ENCODE measurements at places on chromosomes 7 and 10. TPM values are rescaled to one million over a fixed set of nuclear protein-coding genes. Genes with fewer than 3 reads are reported as not detected.

WDR86 gene
- total RNA-seq: not detected

DNA sequence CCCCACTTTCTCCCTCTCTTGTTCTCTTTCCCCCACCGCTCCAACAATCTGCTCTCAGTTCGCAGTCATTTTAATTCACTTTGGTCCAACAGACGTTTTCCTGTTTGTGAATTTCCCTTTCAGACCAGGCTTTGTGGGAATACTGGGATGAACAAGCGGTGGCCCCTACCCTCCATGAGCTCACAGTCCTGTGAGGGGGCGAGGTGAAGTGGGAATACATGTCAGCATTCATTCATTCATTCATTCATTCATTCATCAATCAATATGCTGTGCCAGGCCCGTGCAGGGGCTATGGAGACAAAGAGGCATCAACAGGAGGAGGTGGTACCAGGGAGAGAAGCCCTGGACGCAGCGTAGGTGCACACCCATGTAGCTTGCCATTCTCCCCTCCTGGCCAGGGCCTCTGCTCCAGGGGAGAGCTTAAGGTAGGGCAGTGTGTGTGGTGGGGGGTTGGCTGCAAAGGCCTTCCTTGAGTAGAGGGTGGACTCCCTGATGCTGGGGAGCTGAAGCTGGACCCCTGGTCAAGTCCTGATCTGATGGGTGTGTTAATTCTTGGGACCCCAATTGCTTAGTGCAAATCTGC is 16.1 kb downstream of the PRF1 start:
- peak; percentile 68 for DNase-seq

FBXO24 gene
- total RNA-seq: 0.40 TPM

DNA sequence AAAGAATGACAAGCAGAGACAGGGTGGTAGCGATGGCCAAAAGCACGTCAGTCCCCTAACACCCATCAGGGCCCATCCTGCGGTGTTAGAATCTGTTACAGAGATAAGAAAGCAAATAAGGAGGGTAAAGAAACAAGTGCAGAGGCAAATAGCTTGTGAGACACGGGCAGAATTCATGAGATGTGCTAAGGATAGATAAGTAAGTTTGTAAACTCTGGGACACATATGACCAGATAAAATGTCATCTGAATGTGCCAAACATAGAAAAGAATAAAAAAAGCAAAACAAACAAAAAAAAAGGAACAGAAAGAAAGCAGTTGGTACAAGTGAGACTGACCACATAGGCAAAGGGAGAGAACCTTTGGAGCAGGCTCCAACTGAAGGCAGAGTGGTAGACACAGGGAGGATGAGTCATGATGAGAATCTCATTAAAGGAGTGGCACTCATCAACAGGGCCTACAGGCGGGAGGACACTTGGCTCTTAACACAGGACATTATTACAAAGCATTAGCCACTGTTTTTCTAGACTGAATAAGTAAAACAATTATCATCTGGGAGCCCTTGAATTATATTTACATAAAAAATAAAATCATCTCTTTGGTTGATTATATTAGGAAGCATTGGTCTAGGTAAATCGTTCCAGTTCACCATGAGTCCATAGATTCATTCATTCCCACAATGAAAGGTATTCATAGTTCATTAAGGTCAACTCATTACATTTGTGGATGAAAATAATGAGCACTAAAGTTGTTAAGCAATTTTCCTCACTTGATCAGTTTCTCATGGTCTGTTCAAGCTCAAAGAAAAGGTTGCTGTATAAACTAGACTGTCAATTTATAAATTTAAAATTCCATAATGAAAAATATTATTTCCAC is 21.5 kb upstream of the EPHB6 start:
- no peak for DNase-seq

NPSR1 gene
- total RNA-seq: not detected

DNA sequence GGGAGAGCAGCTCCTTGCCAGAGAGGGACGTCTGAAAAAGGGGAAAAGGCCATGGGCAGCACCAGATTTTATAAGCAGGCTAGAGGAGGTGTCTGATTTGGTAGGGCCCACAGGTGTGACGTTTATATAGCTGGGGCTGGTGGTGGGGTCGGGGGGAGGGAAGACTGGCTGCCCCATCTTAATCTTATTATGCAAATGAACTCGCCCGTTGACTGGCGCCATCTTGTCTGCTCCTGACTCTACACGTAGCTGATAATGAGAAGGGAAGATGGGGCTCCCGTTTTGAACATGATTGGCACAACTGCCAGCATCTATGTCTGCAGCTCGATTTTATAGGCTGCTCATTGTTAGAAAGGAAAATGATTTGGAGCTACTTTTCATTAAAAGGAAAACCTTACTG is 28.6 kb upstream of the CADPS2 start:
- DNase-seq: no peak

GRCh38 chr10:3802526-3803265 is 17.7 kb upstream of the KLF6 start:
- DNase-seq: no peak

DNA sequence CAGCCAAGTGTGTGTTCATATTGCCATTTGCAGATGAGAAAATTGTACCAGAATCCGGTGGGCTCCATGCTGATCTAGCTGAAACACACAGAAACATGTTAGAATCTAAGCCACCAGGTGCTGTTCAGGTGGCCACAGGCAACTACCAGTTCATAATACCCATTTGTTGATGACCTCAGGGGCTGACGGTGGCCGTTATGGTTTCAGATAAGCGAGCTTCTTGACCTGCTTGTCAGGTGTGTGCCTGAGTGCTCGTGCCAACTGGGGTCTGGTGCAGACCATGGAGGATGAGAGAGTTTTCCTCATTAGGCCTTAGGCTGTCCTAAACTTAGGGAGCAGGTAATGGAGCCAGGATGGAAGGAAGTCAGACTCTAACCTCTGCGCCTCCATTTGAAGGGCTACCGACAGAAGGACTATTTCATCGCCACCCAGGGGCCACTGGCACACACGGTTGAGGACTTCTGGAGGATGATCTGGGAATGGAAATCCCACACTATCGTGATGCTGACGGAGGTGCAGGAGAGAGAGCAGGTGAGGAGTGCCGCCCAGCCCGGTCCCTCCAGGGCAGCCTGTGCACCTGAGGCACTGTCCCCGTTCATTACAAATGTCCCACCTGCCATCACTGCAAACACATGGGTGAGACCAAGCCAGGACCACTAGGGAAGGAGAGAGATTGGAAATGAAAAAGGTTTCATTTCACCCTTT is 53.1 kb downstream of the MKI67 start:
- no peak for DNase-seq

DYNC1I1 gene
- total RNA-seq: 24.3 TPM

IFIT3 gene
- 6.8 TPM for total RNA-seq

DNA sequence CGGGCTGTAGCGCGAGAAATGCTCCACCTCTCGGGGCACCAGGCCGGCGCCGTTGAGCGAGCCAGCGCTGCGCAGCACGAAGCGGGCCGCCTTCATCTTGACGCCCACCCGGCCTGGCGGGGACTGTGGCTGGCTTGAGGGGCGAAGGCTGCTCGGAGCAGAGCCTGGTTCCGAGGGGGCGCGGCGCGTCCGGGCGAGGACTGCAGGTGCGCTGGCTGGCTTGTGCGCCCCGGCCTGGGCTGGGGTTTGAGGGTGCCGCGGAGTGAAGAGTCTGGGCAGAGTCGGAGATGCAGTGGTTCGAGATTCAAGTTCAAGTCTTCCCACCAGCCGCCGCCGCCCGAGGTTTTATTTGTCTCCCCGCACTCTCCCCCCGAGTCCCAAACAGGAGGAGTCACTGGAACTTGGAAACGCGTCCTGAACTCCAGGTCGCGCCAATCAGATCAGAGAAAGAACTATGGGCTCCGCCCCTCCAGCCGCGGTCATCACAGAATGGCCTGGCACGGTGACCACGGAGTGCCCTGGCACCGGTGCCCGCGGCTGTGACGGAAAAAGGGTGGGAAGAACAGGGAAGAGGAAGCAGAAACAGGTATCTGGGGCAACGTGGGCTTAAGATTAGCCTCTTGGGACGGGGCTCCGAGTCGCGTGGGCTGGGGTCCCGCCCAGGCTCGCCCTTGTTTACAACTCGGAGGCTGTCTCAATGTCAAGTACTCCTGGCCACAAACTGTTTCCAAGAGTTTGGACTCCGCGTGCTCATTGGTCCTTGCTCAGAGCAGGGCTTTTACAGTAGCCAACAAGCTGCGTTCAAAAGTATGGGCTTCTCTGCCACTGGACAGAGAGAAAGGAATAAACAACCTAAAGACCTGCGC is at the start of gene PDK4:
TSS of gene PDK4 (minus strand) at position 319 of the 866 bp plus-strand sequence. CDS start at position 96, 223 bp downstream.
- peak; percentile 96 for DNase-seq
